ENCODE measurements at places on chromosomes 2 and 18. TPM values are rescaled to one million over a fixed set of nuclear protein-coding genes. Genes with fewer than 3 reads are reported as not detected.

DNA sequence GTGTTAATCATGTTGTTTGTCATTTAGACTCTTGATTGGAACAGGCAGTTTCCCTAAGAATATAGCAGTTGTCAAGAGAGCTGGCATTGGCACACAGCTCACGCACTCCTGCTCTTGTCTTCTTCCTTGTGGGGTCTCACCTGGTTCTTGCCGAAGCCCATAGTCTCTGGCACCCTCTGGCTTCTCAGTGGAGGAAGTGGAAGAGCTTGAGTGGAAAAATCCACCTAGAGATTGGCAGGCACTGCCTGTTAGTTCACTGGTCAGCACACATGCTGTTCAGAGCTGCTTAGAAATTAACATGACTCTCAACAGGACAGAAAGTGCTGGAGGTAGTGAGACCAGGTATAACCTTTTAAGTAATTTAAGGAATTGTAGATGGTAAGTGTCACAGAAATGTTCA is 28.3 kb downstream of the SCTR start:
- no peak for DNase-seq

DNA sequence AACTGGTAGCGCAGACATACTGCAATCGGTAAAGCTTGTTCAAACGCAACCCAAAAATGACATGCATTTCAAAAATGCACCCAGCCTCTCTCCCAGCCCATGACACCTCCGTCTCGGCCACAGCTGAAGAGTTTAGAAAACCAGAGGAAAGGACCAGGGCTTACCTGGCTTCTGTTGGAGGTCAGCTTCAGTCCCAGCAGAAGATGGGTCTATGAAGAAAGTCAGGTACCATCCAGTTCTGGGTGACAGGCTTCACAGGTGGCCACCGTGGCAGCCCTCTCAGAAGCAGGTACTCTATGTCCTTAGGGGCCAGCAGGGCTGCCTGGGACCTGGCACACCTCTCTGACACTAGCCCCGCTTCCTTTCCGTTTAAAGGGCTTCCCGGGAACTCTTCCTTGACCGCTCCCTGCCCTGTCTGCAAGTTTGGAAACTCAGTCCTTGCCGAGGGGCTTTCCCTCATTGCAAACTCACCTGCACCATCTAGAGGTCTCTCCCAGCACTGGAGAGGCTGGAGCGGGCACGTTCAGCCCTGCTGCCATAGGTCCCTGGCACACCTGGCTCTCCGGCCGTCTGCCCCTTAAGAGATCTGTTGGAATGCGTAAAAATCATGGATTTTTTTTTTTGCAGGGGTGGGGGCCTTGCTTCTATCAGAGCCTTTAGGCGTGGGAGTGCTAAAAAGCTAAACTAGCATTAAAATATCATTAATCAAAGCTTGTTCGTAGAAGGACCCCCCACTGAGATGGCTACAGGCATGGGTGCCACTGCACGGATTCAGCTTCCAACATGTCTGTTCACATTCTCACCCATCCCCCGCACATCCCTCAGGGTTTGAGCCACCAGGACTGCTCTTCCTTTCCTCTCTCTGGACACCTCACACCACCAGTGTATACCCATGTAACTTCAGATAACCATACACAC is at the start of gene EDAR:
Gene EDAR (minus strand): TSS at position 425 of the 918 bp plus-strand sequence. CDS start 58,206 bp downstream, outside the sequence.
- no peak for DNase-seq

GRCh38 chr18:63311118-63312018 is 8.2 kb downstream of the BCL2 start:
- DNase-seq = peak; percentile 67

DNA sequence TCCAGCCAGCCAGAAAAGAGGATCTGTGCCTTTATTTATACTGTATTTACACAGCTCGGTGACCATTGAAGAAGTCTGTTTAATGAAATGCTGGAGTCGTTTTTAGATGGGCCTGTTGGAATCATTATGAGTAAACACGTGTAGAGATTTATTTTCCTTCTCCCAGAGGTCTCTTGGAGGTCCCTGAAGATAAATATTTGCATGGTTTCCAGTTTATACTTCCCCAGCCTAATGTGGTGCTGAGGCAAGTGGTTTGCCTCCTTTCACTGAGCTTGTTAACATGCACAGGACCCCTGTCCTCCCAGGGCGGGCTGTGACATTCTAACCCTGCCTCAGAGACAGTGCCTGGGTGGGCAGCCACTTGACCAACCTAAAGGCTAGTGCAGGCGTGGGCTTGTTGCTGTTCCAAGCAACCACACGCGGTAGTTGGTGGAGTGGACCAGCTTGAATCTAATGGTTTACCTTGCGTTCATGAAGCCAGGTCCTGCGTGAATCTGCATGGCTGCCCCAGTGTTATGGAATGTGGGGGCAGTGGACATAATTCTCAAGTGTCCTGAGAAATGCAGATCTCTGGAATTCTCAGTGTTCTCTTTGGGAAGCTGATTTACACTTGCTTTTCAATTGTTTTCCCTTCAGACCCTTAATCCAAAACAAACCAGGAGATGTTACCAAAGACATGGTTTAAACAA is 130.2 kb upstream of the DLX2 start:
- DNase-seq = no peak

GRCh38 chr2:204796581-204796980 is 251.3 kb downstream of the PARD3B start:
- no peak for DNase-seq

HES6 gene
- 5.0 TPM for polyA plus RNA-seq

DNA sequence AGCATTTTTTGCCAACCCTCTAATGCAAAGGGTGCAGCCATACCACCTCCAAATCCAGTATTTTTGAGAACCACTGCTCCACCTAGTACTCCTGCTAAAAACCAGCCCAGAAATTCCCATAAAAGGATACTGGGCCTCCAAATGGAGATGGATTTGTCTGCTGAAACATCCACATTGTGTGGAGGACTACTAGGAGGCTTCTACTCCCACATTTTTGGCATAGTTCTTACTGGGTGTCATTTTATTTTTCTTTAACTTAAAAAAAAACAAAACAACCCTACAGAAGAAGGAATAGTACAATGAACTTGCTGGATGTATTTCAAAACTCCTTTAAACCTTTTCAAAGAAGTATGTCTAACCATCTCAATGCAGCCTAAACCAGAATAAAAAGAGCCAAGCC is 219.2 kb downstream of the SRBD1 start:
- no peak for DNase-seq

CYP27A1 gene
- polyA plus RNA-seq = 0.28 TPM

DNA sequence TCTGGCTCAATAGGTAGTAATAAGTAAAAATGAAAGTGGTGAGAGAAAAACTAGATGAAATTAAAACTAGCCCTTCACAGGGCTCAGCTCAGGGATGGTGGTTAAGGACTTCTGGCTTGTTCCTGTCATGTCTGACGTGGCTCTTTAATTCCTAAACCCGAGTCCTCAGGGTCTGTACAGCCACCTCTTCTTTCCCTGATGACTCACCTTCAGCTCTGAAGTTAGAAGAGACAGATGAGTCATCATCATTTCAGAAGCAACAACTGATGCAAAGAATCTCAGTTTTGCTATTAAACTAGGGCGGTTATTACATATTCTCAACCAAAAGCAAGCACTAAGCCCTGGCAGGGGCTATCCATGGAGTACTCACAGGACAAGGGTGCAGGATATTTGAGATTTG is 24.0 kb upstream of the ITGB6 start:
- no peak for DNase-seq

GRCh38 chr2:205760157-205760556 is 77.9 kb downstream of the NRP2 start:
- no peak for DNase-seq

DNA sequence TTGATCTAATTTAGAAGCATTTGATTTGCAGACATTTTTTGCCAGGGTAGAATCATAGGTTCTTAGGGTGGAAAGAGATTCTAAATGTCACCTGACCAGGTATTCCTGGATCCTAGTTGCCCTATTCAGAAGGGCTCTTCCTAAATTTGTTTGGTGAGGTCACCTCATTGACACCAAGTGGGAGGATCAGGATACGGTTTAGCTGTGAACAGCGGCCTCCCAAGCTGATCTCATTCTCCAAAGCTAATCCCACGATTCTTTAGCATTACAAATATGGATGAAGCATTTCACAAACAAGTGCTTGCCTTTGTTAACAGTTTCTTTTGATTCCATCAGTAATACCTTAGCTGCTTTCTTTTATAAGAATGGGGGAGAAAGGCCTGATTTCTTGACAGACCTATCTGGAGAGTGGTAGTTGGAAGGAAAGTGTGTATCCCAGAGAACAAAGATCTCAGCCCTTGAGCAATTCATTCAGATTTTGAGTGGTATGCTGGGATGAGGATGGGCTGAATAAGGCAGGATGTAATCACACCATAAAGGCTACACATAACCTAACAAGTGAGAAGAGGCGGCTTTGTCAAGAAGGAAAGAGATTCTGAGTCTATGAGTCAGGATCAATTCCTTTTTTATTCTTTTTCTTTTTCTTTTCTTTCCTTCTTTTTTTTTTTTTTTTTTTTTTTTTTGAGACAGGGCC is 16.6 kb downstream of the KCTD1 start:
- no peak for DNase-seq

HAT1 gene
- polyA plus RNA-seq = 68.9 TPM

GRCh38 chr2:98569197-98569793 is 39.0 kb downstream of the COA5 start:
- peak; percentile 37 for DNase-seq

SLC4A3 gene
- polyA plus RNA-seq = not detected

PRKAG3 gene
- polyA plus RNA-seq = not detected
